Stimulated activated CD8-positive, alpha-beta memory T cell treated with anti-CD3 and anti-CD28 coated beads, Interleukin-15, amount 100 ng/mL, for 48 hours (primary cell): ENCODE measurements at places on chromosomes 16 and 17.

GRCh38 chr17:61157246-61157886 is 242.3 kb upstream of the TBX2 start:
- DNase-seq = no peak

GRCh38 chr17:76370261-76370993 is 14.0 kb upstream of the SPHK1 start:
- no peak for DNase-seq

- no peak for DNase-seq
These were observed 123.2 kb upstream of the AXIN2 start for GRCh38 chr17:65684631-65685030.

DNA sequence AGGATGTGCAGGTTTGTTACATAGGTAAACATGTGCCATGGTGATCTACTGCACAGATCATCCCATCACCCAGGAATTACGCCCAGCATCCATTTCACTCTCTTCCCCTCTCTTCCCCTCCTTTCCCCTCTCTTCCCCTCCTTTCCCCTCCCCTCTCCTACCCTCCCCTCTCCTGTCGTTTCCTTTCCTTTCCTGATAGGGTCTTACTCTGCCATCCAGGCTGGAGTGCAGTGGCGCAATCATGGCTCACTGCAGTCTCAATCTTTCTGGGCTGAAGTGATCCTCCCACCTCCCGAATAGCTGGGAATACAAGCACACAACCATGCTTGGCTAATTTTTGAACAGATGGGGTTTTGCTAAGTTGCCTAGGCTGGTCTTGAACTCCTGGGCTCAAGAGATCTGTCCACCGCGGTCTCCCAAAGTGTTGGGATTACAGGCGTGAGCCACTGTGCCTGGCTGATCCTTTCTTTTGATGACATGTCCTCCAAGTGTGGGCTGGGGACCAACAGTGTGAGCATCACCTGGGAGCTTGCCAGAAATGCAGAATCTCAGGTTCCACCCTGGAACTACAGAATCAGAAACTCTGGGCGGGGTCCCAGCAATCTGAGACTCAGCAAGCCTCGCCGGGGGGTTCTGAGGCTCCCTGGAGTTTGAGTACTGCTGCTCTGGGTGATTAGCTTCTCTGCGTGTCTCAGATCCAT is 10.8 kb downstream of the ATP2C2 start:
- no peak for DNase-seq

- DNase-seq = no peak
These were observed 2.3 kb downstream of the ORC6 start for GRCh38 chr16:46691726-46692125.

GRCh38 chr17:34151102-34151501 is 104.0 kb upstream of the CCL2 start:
- DNase-seq = no peak

GRCh38 chr17:40557531-40558299 is 7.6 kb downstream of the CCR7 start:
- no peak for DNase-seq

- DNase-seq = no peak
These were observed 448.1 kb upstream of the DYNLRB2 start for GRCh38 chr16:80092681-80093080.

DNA sequence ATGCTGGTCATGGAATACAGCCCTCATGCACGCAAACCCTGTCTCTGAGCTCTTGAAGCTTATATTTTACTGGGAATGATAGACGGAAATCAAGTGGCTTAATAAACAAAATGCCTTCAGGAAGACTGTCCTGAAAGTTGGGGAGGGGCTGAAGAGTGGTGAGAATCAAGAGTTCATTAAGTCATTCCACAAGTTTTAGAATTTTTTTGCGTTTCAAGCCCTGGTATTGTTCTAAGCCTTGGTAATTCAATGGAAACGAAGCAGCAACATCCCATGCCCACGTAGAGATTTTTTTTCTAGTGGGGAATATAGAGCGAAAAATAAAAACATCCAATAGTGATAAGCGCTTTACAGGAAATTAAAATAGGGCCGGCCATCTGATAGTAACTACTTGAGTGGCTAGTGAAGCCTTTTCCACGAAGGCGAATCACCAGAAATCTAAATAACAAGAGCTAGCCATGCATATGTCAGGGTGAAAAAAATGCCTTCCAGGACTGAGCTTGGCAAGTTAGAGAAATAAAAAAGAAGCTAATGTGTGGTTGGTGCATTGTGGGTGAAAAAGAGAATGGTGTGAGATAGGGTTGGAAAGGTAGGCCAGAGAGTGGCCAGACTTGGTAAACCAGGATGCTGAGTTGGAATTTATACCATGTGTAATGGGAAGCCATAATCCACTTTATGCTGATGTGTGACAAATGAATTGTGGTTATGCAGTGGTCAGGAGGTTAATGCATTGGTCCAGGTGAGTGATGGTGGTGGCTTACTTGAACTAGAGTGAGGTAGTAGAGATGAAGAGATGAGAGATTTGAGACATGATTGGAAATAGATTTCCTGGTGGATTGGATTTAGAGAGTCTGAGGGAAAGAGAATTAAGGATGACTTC is 772 bp downstream of the PFAS start:
- no peak for DNase-seq

DNA sequence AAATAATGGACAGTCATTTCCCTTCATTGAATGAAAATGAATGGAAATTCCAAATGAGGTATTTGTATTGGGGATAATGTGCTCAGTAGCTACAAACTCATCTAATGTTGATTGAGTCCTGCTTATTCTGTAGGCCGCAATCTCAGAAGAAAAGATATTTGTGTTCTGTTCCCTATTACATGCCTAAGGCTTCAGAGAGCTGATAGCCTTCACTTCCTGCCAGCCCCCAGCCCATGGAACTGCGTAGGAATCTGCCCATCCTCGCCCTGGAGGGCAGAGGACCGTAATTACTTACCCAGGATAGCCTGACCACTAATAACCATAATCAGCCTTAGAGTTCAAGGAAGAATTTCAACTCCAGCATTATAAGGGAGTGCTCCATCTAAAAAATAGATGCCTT is 17.9 kb upstream of the SNTB2 start:
- DNase-seq = no peak

DNA sequence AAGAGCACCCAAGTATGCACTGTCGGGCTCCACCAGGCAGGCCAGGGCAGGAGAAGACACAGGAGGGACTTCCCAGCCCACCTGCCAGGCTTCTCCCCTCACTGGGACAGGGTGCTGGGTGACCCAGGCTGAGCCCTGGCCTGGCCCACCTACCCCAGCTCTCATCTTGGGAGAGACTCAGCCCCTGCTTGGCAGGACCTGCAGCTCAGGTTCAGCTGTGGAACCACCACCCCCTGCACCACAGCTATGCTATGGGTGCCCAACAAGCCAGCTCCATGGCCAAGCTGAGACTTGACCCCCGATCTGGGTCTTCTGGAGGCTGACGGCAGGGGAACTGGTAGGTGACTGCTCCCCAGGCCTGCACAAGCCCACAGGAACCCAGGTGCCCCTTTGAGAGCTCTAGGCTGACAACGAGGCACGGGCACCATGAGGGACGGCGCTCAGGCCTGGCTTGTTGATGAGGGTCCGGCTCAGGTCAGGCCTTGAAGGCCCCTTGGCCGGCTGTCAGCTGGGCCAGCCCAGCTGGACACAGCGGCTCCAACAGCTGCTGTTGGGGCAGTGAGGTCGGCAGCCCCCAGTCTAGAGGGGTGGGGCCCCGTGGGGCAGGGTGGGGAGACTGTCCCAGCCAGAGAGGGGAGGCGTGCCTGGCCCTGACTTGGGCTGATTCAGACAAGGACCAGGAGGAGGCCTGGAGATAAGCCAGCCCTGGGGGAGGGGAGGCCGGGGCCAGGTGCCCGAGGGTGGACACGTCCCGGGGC is 4.6 kb downstream of the RPUSD1 start:
- no peak for DNase-seq

DNA sequence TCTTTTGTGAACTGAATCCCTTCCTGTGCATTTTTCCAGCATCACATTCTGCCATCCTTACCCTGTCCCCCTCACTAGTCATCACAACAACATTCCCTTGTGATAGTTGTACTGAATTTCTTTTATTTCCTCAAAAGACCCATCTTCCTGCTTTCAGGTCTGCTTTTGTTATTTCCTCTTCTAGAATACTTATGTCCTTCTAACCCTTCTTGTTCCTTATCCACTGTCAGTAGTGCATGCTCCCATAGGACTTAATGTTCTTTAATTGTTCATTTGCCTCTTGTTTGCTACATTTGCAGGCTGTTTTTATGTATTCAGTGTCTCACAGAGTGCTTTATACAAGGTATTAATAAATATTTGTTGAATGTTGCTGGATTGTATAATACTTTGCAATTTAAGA is 73.0 kb downstream of the BCAS3 start:
- no peak for DNase-seq

DNA sequence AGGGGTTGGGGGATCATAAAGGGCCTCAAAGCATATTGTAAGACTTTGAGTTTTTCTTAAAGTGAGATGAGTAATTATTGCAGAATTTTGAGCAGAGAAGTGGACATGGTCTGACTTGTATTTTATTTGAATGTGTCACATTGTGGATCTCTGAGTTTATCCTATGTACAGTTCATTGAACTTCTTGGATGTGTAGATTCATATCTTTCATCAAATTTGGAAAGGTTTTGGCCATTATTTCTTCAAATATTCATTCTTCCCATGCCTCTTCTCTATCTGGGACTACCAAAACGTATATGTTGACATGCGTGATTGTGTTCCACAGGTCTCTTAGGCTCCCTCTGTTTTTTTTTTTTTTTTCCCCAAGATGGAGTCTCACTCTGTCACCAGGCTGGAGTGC is 14.3 kb upstream of the DLX3 start:
- DNase-seq = no peak

DNA sequence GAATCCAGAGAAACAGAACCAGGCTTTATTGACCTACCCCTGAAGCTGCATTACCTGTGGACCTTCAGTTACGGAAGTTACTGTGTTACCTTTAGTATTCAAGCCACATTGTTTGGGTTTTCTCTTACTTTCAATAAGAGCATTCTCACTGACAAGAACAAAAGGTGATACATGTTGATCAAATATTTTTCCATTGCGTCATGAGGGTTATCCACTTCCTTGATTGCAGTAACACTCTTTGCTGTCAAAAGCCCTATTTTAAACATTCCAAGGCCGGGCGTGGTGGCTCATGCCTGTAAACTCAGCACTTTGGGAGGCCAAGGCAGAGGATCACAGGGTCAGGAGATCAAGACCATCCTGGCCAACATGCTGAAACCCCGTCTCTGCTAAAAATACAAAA is 28.6 kb upstream of the PAFAH1B1 start:
- no peak for DNase-seq
